ENCODE measurements at places on chromosomes 4 and X.

GRCh38 chrX:96684339-96685209 lies at the start of gene DIAPH2:
DIAPH2 (plus strand) TSS chrX:96684842.
- peak; percentile 63 for DNase-seq

DNA sequence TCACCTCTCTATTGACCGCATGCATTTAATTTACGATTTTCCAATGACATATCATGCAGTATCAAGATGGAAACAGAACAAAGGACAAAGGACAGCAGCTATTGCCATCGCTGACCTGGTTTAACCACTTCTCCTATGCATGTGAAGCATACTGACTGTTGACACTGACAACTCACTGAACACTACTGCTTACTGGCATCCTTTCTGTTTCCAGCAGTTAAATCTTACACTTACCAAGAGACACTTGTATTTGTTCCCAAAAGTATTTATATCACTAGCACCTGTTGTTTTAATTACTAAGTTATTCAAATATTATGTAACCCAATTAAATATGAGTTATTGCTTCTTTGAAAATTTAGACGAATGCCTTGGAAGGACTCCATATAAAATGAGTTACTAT lies 176.7 kb downstream of the PDGFC start:
- DNase-seq: no peak

- no peak for DNase-seq
Measured at GRCh38 chr4:106186201-106186600, 129.8 kb downstream of the TBCK start.

GRCh38 chr4:81896936-81897335 lies 425.2 kb upstream of the RASGEF1B start:
- no peak for DNase-seq

DNA sequence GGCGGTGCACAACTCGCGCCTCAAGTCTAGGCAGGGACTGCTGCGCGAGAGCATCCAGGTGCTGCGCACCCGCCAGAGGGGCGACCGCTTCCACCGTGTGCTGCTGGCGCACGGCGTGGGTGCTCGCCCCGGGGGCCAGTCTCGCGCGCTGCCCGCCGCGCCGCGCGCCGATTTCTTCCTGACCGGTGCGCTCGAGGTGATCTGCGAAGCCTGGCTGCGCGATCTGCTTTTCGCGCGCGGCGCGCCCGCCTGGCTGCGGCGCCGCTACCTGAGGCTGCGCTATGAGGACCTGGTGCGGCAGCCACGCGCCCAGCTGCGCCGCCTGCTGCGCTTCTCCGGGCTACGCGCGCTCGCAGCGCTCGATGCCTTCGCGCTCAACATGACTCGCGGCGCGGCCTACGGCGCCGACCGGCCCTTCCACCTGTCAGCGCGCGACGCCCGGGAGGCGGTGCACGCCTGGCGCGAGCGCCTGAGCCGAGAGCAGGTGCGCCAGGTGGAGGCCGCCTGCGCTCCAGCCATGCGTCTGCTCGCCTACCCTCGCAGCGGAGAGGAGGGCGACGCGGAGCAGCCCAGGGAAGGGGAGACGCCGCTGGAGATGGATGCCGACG lies 1.3 kb downstream of the CHST7 start:
- no peak for DNase-seq

GRCh38 chrX:93461060-93461459 lies 212.3 kb downstream of the NAP1L3 start:
- DNase-seq: no peak

DNA sequence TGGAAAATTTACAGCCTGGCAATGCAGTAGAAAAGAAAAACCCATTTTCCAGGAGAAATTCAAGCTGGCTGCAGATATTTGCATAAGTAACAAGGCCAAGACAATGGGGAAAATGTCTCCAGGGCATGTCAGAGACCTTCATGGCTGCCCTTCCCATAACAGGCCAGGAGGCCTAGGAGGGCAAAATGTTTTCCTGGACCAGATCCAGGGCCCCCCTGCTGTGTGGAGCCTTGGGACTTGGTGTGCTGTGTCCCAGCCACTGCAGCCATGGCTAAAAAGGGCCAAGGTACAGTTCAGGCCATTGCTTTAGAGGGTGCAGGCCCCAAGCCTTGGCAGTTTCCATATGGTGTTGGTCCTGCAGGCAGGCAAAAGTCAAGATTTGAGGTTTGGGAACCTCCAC lies 29.8 kb downstream of the SOX3 start:
- no peak for DNase-seq

DNA sequence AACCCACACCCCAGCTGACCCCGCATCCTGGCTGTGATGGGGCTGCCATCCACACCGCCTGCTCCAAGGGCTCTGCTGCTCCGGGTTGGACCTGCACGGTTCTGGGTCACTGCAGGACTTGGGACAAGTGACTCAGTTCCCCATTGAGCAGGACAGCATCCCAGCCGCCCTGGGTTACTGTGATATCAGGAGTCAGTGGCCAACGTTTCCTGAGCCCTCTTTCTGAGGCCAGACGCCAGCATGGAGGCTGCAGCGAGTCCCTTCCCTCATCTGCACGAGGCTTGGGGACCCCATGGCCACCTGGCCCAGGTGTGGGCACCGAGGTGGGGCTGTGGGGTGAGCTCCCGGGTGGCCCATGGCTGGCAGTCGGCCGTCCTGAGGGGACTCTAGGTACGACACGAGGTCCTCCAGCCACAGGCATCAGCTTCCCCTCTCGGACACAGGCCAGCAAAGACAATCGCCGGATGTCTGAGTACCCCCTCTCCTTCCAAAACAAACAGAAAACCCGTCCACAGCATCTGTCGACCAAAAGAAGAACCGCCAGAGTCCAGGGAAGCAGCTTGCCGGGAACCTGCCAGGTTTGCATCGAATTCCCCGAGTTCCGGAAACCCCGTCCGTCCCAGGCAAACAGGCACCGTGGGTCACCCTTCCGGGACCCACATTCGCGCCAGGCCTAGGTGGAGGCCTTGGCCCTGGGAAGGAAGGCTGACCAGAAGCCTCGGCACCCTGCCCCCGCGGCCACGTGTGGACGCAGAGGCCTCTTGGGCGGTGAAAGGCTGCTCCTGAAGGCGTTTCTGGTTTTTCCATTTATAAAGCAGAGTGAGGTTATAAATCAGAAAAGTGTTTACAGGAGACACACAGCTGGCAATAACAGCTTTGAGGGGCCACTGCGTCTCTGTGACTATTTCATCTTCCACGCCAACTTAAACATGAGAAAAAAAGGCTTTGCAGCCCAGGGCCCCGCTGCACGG lies 136.0 kb downstream of the FAM53A start:
- DNase-seq: no peak

GRCh38 chr4:74487771-74488170 lies 42.8 kb downstream of the AREG start:
- DNase-seq: no peak

DNA sequence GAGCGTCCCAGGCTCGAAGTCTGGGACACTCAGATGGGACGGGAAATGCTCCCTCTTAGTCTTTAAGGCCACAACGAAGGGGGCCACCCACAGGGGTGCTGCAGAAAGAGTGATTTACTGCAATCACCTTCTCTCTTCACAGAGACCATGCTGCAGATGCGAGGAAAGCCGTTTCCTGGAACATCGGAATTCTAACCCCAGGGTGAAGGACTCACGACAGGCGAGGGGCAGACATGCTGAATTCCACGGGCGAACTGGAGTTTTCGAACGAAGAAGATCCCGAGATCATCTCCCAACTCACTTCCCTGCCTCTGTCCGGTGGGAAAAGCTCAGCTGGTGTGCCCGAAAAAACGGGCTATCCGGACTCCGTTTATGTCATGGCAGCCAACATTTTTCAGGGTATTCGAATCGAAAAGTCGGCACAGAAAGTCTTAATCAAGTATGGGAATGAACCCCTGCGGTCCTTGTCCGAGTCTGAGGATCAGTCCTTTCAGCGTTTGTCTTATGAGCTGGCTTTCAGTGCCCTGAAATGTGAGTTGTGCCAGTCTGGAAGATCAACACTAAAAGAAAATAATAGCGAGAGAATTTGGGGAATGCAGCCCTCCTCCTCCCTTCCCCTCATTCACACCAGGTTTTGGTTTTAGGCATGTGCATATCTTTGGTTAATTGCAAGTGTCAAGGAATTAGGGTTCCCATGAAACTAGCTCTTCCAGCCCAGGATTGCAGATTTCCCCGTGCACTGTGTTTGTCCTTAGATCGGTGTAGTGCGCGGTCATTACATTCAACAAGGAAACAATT lies 905 bp downstream of the NSUN7 start:
- DNase-seq: no peak

DNA sequence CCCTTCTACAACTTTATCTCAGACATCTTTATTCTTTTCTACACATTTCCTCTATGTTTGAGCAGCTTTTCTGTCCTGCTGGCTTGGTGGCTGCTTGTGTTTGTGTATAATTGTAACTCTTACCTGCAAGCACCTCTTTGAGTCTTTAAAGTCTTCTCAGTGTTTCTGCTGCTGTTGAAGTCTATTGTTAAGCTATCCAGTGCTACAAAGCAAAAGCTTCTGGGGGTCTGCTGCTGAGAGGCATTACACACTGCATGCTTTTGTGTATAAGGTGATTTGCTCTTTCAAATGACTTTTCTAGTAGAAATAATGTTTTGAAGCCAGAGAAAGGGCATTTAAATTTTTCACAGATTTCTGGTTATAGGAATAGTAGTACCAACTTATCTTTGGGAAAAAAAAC lies 241.8 kb downstream of the DTHD1 start:
- DNase-seq: no peak

DNA sequence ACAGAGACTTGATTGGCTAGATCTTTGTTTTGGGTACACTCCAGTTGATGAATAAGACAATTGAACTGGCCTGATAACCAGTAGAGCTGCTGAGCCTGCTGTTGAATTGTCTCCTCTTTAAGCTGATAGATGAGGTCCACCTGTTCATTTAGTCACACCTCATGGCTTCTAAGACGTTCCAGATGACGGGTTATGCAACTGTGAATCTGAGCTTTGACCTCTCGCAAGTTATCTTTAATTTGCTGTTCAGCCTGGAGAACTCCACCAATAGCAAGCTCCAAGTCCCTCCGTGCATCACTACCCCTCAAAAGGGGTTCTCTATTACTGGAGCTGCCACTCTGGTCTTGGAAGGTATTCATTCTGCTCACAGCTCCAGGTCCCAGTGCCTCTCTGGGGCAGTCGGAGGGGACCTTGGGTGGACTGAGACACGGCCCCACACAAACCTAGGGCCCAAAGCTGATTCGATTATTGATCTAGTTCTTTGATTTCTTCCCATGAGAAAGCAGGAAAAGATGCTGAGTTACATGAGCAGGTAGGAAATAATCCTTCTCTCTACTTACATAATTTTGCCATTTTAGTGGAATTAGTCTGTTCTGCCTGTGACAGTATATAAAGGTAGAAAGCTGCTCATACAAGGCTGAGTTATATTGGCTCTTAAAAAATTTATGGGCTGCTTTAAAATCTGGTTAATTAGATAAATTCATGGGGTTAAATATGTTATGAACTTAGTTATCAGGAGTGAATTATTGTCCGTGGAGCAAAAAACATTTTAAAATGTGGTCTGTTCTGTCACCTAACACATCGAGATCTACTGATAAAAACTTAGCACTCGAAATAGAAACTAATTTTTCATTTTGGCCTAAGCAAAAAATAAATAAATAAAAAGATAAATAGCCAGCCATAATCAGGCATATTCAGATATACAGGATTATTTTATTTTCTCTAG lies 6.8 kb downstream of the MMAA start:
- no peak for DNase-seq

- DNase-seq: no peak
Measured at GRCh38 chrX:44291468-44292092, 51.9 kb downstream of the EFHC2 start.

DNA sequence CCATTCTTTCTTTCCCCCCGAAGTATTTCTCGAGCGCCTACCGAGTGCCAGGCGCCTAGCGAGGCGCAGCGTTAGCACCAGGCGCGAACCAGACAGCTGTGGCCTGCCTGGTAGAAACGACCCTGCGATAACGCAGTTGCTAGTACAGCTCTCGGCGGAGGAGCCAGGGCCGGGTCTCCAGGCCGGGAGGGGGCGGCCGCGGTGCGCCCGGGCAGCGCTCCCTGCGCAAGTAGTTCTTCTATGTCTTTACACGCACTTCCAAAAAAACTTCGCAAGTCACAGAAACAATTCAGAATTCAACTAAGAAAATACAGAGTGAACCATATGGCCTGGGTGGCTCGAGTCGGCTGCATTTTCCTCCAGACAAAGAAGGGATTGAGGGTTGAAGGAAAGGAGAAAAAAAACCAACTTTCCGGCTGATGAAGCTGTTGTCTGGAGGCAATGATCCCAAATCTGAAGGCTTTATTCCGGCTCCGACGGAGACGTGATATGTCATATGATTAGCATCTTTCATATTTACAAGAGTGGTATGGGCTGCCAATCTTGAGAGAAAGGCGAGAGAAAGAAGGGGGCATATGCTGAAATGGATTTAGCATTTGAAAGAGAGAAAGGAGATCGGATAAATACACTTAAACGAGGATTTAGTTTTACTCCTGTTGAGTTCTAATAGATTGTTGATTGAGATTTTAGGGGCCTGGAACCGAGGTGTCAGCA lies 7.2 kb upstream of the NEUROG2 start:
- DNase-seq: no peak

- no peak for DNase-seq
Measured at GRCh38 chrX:134761788-134762187, 103.5 kb upstream of the PLAC1 start.

GRCh38 chrX:68728186-68728585 lies 80.7 kb downstream of the STARD8 start:
- DNase-seq: no peak

- no peak for DNase-seq
Measured at GRCh38 chrX:138057883-138058282, 492.0 kb downstream of the ZIC3 start.
